ENCODE measurements at places on chromosomes 16 and 17.
A peak's percentile ranks its signal among the peaks of the same experiment; 100 is the strongest.

- DNase-seq: no peak
Measured at GRCh38 chr17:2957631-2958286, 105.6 kb downstream of the OR1D5 start.

DNA sequence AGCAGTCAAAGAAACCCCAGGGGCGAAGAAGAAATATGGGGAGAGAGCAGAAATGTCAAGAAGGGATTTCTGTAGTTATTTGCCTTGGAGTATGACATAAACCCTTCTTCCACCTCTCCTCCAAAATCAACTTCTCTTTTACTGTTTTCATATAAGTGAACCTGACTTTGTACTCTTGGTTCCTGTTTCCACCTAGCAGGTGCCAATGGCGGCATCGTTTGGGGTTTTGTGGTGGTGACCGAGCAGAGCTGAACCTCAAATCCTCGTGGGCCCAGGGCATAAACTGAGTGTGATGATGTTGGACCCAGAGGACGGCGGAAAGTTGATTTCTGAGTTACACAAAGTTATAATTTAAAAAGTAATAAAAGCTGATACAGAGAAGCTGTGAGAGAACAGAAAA is 39.6 kb upstream of the PSMD7 start:
- DNase-seq: no peak

DNA sequence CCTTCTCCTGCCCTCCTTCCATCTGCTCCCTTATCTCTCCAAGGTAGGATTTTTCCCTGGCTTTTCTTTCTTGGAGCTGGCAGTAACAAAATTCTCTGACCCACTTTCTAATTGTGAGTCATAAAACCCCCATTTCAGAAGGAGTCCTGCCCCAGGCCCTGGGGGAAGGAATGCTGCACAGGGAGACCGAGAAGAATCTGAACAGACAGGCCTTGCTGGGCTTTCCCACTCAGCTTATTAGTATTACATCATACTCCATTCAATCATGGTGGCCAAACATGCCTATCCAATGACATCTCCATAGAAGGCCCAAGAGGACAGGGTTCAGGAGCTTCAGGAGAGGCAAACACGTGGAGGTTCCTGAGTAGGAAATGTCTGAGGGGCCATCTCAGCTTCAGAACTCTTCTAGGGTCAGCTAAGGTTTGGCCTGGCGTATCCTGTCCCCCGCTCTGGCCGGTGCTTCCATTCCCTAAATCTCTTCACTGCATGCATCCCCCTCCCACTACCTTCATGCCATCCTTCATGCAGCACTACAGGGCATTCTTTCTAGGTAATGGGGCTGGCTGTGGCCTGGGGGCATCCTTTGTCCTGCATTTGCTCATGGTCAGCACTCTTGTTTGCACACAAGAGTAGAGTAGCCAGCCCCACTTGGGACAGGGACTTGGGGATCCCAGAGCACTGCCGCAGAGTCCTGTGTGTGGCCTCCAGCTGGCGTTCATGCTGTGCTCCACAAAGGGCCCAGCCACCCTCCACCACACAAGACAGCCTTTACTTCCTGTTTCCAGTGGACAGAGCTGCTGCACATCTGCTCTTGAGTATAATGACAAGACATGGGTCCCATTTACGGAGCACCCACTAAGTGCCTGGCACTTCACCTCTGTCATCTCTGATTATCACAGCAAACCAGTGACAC is 8.2 kb downstream of the SLC6A2 start:
- no peak for DNase-seq

GRCh38 chr16:81005610-81006161 is 999 bp downstream of the CMC2 start:
- no peak for DNase-seq

GRCh38 chr16:88560714-88561484 is 9.3 kb upstream of the ZC3H18 start:
- no peak for DNase-seq

DNA sequence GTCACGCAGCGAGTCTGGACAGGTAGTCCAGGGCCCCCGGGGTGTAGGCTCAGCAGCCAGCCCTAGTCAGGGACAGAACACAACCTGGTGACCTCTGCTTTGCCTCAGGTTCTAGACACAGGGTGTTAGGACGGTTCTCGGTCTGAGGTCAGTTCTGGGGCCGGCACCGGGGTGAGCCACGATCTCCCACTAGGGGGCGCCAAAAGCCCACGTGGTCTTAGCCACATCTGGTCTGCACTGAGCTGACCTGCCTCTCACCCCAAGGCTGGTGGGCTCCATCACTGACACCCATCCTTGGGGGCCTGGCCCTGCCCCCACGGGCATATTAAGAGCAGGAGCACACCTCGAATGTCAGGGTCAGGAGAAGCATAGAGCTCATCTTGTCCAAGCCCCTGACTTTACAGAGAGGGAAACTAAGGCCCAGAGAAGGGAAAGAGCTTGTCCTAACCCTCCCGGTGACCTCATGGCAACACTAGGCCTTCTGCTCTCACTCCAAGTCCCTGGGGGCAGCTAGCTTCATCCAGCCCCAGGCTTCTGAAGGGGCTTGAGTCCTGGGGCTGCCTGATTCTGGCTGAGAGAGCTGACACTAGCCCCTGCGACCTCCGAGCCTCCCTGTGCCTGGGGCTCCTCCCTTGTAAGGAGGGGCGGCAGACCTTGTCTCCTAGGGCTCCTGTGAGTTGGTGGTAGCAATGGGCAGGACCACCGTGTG is 9.0 kb downstream of the SLC5A10 start:
- peak; percentile 50 for DNase-seq

DNA sequence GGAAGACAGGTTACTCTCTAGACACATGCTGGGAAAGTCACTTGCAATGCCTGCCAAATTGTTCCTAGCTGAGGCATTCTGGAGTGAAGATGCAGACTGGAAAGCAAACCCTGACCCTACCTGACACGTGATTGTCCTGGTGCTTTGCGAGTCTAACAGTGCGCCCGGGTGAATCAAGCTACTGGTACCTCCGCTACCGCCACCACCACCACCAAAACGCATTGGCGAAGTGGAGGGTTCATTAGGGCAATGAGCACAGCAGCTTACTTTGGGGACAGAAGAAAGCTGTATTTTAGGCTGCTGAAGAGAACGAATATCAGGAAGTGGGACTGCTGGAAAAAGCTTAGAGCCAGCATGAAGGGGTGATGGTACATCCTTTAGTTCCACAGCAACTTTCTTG is 7.0 kb downstream of the MARF1 start:
- DNase-seq: no peak

Data from amygdala (tissue), 56 donors.